ENCODE measurements at places on chromosomes 12 and 14.

- H3K4me3 ChIP-seq = no peak overlapping the region
- H3K36me3 ChIP-seq = peaks cover 7% of the 10 kb centered on the region
- peaks cover 3% of the 10 kb centered on the region for H3K4me1 ChIP-seq
- DNase-seq = no peak
- no peak overlapping the region for H3K27ac ChIP-seq
- H3K27me3 ChIP-seq = peaks cover 3% of the 10 kb centered on the region
These were observed 70.9 kb upstream of the PPP4R3A start for GRCh38 chr14:91580876-91581577.

DNA sequence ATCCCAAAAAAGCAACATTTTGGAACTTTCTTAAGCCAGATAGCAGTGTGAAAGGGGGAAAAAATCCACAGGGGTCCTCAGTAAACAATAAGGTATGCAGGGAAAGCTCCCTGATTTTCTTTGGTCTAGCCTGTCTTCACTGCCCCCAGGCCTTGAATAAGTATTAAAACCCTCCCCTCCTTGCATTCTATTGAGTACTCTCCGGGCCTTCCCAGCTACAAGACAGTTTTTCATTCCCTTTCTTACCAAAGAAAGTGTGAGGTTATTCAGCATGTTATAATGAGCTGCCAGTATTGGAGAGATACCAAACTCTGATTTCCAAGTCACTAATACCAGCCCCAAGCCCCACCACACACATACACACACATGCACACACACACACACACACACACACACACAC, 59.8 kb upstream of the KIF21A start:
- H3K27ac ChIP-seq = no peak overlapping the region
- no peaks in the 10 kb centered on the region for H3K27me3 ChIP-seq
- no peaks in the 10 kb centered on the region for H3K4me1 ChIP-seq
- DNase-seq = no peak
- no peak overlapping the region for H3K4me3 ChIP-seq

DNA sequence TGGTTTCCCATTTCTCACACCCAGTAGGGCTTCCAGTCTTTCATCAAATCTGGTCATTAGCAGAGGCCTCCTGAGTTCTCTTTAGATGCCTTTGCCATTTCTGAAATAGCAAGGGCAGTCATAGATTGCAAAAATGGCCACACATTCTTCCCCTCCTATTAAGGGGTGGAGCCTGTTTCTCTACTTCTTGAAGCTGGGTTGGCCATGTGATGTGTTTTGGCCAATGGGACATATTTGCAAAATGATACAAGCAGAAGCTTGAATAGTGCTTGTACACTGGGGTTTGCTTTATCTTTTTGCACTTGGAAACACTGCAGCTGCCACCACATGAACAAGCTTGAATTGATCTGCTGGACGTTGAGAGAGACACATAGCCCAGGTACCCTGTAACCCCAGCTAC, 109.3 kb downstream of the VRK1 start:
- no peak for DNase-seq
- no peak overlapping the region for H3K4me3 ChIP-seq

GRCh38 chr14:85595981-85596380, 66.0 kb downstream of the FLRT2 start:
- no peak overlapping the region for H3K4me3 ChIP-seq
- no peaks in the 10 kb centered on the region for H3K36me3 ChIP-seq
- H3K4me1 ChIP-seq = no peaks in the 10 kb centered on the region
- no peaks in the 10 kb centered on the region for H3K27me3 ChIP-seq
- DNase-seq = no peak

DNA sequence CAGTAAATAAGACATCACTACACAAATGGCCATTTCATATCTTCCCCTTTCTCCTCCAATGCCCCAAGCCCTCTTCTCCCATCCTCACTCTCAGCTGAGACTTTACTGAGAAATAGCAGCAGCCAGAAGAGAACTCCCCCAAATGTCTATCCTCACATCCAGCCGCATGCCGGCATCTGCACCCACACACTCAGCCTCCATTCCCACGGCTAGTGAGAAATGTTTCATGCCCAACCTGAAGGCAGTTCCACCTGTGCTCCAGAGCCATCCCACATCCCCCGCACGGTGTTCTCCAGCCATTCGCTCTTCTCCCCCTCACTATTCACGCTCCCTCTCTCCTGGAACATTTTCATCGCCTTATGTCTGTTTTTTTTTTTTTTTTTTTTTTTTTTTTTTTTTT, 208.7 kb upstream of the DIO3 start:
- H3K4me1 ChIP-seq = no peaks in the 10 kb centered on the region
- no peak overlapping the region for H3K27ac ChIP-seq
- no peaks in the 10 kb centered on the region for H3K36me3 ChIP-seq
- H3K4me3 ChIP-seq = no peak overlapping the region
- H3K27me3 ChIP-seq = peaks cover 2% of the 10 kb centered on the region

DNA sequence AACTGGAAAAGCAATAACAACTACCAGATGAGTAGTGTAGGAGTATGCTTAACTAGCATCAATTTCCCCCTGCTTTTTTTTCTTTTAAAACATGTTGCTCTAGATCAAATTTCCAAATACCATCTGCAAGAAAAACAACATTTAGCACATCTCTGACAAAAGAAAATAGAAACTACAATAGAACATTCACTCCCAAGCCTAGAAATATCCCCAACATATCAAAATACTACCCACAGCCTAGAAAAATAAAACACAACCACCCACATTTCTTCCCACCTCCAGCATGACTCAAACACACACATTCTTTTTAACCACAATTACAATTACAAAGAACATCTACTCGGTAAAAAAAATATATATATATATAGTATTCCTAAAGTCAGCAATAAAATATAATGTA, 120.0 kb downstream of the PPFIA2 start:
- H3K4me3 ChIP-seq = no peak overlapping the region
- H3K36me3 ChIP-seq = no peaks in the 10 kb centered on the region
- DNase-seq = no peak

DNA sequence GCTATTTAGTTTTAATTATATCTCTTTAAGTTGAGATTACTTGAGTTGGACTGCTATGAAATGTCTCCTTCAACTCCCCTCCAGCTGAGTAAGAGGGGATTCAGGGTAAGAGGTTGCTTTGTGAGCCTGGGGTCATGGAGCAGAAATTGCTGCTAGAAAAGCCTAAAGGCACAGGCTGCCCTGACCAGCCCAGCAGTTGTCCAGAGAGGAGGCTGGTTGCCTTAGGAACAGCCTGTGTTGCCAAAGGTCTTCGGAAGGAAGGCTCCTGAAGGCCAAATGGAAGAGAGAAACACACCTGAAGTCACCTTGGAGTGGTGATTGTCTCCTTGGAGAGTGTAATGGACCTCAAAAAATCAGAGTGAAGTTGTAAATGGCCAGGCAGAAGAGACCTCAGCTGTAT, 235.5 kb upstream of the PDE3A start:
- no peak overlapping the region for H3K4me3 ChIP-seq
- no peaks in the 10 kb centered on the region for H3K4me1 ChIP-seq
- H3K27me3 ChIP-seq = no peaks in the 10 kb centered on the region
- no peak for DNase-seq
- H3K27ac ChIP-seq = no peak overlapping the region

GRCh38 chr14:97039717-97040363, 242.7 kb downstream of the VRK1 start:
- H3K4me1 ChIP-seq = no peaks in the 10 kb centered on the region
- H3K27me3 ChIP-seq = peaks cover 9% of the 10 kb centered on the region
- peaks cover 2% of the 10 kb centered on the region for H3K36me3 ChIP-seq
- H3K4me3 ChIP-seq = no peak overlapping the region

DNA sequence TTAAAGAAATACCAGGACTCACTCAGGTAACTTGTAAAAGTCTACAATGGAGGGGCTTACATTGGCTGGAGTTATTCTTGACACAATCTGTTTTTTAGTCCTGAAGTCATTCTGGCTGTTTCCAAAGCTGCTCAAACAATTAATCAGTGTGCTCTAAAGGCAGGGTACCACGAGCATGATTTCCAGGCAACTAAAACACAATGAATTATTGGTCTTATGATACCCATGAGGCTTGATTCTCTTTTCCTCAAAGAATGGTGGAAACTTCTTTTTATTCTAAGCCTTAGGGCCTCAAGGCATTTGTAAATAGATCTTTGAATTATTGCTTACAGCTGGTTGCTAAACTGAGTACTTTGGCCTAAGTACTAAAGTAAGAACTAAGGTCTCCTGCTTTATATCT, 199.8 kb upstream of the PDZRN4 start:
- no peaks in the 10 kb centered on the region for H3K4me1 ChIP-seq
- DNase-seq = no peak
- H3K36me3 ChIP-seq = no peaks in the 10 kb centered on the region
- H3K27ac ChIP-seq = no peak overlapping the region
- no peaks in the 10 kb centered on the region for H3K27me3 ChIP-seq
- H3K4me3 ChIP-seq = no peak overlapping the region

GRCh38 chr12:52836042-52836466, 1.9 kb upstream of the KRT79 start:
- H3K36me3 ChIP-seq = no peaks in the 10 kb centered on the region

DNA sequence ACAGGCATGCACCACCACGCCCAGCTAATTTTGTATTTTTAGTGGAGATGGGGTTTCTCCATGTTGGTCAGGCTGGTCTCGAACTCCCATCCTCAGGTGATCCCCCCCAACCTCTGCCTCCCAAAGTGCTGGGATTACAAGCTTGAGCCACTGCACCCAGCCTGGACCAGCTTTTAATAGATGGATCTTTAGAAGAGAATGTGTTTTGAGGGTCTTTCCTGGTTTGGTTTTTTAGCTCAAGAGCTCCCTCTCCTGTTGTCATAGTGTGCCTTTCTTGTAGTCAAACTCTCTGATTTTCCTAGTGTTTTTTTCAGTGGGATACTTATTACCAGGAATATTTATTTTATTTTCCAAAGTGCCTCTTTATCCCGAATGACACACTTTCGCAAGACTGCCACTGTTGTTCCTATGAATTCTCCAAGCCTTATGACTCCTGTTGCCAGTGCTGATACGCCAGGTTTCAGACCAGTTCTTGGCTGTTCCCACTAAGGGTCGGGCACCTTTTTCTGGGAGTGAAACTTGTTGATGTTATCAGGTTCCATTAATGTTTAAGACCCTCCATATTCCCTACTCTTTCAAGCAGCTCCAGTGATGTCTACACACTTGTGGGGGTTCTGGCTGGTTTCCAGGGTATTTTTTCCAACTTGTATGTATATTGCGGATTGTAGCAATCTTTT, 31.5 kb upstream of the LIMA1 start:
- H3K27ac ChIP-seq = no peak overlapping the region
- H3K27me3 ChIP-seq = no peaks in the 10 kb centered on the region
- DNase-seq = no peak
- no peaks in the 10 kb centered on the region for H3K36me3 ChIP-seq
- H3K4me1 ChIP-seq = peaks cover 2% of the 10 kb centered on the region

DNA sequence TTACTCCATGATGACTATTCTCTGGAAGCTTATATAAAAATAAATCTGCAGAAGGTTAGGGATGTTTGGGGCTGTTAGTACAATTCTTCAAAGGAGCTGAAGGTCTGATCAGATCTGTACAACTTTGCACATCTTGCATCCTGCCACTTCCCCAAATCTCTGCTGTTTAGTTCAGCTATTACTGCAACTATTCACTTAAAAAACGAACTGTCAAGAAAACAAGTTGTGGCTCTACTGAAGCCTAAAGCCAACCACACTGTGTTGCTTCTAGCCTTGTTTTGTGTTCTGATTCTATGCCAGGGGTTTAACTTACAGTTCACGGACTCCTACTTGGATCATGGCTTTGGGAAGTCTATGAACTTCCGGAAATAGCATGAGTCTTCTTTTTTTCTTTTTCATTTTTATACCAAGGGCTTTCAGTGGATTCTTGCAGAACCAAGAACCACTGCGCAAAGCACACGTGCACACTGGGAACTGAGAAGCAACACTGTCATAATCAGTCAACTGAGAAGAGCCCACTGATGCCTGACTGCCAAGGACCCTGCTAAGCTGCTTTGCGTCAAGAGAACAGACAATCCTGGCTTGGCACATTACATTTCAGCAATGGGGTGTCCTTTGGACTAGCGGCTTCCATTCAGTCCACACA, 66.3 kb upstream of the EEA1 start:
- no peak overlapping the region for H3K27ac ChIP-seq
- H3K27me3 ChIP-seq = peaks cover 2% of the 10 kb centered on the region
- peaks cover 8% of the 10 kb centered on the region for H3K4me1 ChIP-seq
- H3K4me3 ChIP-seq = no peak overlapping the region

GRCh38 chr14:100291305-100292075, 14.8 kb downstream of the SLC25A29 start:
- no peak overlapping the region for H3K4me3 ChIP-seq
- no peak for DNase-seq
- H3K36me3 ChIP-seq = no peaks in the 10 kb centered on the region
- H3K27ac ChIP-seq = no peak overlapping the region
- H3K4me1 ChIP-seq = no peaks in the 10 kb centered on the region
- no peaks in the 10 kb centered on the region for H3K27me3 ChIP-seq

GRCh38 chr14:96567289-96567899, 65.2 kb downstream of the PAPOLA start:
- peaks cover 35% of the 10 kb centered on the region for H3K36me3 ChIP-seq
- H3K27me3 ChIP-seq = no peaks in the 10 kb centered on the region
- DNase-seq = no peak
- H3K4me1 ChIP-seq = no peaks in the 10 kb centered on the region
- no peak overlapping the region for H3K27ac ChIP-seq

DNA sequence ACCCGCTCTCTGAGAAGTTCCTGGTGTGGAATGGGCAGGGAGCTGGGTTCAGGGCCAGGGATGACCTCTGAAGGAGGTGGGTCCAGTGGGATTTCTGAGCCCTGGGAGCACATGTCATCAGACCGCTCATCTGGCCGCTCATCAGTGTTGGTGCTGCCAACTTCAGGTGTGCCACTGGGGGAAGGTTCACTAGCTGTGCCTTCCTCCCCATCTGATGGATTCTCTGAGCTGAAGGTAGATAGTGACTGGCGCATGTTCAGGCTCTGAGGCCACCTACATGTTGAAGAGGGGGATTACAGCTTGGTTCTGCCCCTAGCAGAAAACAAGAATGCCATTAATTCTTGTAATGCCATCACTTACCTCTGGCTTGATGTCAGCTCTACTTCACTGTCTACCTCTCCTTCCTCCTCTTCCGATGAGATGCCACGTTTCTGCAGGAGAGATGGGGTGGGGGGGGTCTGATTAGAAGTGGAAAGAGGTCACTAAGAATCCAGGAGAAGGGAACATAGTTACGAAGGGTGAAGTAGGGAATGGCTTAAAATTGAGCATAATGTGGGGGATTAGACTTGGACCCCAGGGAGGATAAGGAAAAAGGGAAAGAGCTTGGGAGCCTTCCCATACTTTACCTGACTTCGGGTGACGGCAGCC, 17.2 kb downstream of the MAP3K12 start:
- H3K4me3 ChIP-seq = no peak overlapping the region
- H3K27ac ChIP-seq = peak overlapping the region; percentile 61
- peaks cover 16% of the 10 kb centered on the region for H3K4me1 ChIP-seq
- no peaks in the 10 kb centered on the region for H3K27me3 ChIP-seq

DNA sequence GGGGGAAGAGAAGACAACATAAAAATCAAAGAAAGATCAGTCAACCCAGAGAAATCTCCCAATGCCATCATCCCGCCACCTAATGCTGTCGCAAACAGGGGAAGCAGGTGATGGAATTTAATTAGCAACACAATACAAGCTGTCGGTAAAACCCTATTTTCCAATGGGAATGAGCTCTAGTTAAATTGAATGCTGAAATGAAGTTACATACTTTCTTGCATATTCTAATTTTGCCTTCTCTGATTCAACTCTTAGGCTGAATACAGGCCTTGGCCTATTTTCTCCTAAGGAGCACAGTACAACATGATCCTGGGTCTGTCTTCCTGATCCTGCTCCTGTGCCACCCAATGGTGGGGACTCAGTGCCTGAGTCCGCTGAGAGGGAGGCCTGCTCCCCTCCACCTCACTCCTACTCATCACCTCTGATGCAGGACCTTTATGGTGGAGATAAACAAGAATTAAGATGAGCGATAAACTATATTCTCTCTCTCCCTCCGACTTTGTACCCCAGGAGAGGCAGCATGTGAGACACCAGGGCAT, 238.8 kb downstream of the GXYLT1 start:
- no peak overlapping the region for H3K27ac ChIP-seq
- H3K4me3 ChIP-seq = no peak overlapping the region
- no peaks in the 10 kb centered on the region for H3K4me1 ChIP-seq
